BJ (cell line): ENCODE measurements at places on chromosomes 2 and 18.

DNA sequence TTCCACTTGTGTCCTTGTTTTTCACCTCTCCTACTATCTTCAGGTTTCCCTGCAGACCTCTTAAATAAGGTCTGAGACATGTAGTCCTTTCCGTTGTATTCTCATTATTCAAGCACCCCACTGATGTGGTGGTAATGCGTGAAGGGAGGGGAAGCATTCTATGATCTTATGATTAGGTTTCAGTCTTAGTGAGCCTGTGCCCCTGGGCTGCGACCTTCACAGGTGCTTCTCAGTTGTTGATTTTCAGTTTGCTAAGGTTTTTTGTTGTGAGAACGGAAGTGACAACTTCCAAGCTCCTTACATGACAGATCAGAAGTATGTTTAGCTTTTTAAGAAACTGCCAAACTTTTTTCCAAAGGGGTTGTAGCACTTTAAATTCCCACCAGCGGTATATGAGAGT is 41.3 kb downstream of the VPS54 start:
- DNase-seq, result no peak

DNA sequence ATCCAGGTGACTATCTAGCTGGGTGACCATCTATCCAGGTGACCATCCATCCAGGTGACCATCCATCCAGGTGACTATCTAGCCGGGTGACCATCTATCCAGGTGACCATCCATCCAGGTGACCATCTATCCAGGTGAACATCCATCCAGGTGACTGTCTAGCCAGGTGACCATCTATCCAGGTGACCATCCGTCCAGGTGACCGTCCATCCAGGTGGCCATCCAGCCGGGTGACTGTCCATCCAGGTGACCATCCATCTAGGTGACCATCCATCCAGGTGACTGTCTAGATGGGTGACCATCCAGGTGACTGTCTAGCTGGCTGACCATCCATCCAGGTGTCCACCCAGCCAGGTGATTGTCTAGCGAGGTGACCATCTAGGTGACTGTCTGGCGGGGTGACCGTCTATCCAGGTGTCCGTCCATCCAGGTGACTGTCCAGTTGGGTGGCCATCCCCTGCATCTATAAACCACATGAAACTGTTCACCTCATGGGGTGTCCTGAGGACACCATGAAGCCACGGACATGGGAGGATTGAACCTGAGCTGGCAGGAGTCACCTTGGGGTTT is 305.3 kb downstream of the NDUFA10 start:
- DNase-seq, result no peak

DNA sequence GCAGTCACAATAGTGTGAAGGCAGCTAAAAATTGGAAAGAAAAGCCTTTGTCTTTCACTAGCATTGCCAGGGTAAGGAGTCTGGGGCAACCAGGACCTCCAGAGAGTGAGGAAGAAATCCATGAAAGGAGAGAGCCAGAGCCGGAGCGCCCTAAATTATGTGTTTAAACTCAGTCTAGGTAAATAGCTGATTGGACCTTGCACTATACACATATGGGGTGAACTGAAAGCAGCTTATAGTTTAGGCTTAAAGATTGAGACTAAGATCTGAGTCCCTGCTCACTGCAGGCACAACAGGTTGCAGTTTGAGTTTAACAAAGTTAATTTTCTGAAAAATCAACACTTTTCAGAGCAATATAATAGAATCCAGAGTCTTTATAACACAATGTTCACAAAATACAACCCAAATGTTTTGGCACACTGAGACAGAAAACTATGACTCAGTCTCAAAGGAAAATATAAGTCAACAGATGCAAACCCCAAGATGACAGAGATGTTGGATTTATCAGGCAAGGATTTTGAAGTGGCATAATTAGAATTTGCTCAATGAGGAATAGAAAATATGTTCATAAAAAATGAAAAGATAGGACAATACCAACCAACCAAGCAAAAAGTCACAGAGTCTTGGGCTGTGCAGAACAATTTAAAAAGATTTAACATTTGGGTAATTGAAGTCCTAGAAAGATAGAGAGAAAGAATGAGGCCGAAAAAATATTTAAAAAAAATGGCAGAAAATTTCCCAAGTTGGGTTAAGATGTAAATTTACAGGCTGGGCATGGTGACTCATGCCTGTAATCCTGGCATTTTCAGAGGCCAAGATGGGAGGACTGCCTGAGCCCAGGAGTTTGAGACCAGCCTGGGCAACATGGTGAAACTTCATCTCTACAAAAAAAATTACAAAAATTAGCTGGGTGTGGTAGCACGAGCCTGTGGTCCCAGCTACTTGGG is 39.6 kb downstream of the DOK1 start:
- no peak for DNase-seq

DNA sequence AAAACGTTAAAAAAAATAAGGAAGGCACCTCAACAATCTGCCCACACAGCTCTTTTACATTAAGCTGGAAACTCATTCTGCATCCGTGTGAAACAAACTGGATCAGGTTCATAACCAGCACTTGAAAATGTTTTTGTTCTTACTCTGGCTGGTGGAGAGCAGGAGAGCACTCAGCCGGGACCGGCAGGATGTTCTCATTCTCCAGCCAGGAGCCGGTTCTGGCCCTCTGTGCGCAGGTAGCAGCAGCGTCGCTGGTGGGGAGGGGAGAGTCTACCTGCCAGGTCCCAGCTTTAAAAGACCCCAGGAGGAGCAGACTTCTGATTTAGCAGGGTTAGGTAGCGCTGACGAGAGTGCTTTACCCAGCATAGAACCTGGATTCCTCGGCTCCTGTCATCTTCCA is 834.9 kb upstream of the SALL3 start:
- DNase-seq, result no peak

GRCh38 chr2:214436470-214436869 is 25.6 kb downstream of the VWC2L start:
- no peak for DNase-seq

GRCh38 chr2:240789051-240789453 is 31.0 kb downstream of the KIF1A start:
- DNase-seq, result no peak

- no peak for DNase-seq
These were observed 205 bp downstream of the TET3 start for GRCh38 chr2:73984922-73985307.

DNA sequence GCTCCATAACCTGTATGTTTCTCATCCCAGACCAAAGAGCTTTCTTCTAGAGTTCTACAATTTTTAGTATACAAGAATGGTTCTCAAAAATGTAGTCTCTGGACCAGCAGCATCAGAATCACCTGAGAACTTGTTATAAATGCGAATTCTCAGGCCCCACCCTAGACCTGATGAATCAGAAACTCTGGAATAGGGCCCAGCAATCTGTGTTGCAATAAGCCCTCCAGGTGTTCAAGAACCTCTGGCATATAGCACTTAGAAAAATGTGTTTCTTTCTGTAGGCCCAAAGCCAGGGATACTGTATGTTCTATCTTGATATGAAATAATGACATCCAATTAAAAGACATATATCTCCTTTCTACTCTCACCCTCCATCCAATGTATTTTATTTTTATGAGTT is 10.4 kb downstream of the PAIP2B start:
- no peak for DNase-seq

- no peak for DNase-seq
These were observed 3.6 kb upstream of the CAPG start for GRCh38 chr2:85413592-85414420.

GRCh38 chr2:216888887-216889622 is 29.2 kb upstream of the TNP1 start:
- no peak for DNase-seq

DNA sequence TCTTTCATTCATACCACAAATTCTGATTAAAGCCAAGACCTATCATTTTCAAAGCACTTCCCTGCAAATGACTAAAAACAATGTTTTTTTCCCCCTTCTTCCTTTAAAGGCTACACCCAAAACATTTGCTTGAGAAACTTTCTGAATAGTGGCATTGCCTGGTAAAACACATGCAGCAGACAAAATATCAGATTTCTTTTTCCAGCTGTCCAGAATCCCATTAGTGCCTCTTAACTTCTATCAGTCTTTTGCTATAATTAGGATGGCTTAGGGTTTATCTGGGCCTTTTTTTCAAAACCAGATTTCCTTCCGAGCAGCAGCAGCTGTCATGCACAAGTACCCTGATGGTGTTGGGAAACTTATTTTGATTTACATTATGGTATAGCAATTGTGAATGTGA is 50.6 kb downstream of the ALPK2 start:
- no peak for DNase-seq

GRCh38 chr2:20972110-20972509 is 71.8 kb downstream of the APOB start:
- DNase-seq, result no peak

DNA sequence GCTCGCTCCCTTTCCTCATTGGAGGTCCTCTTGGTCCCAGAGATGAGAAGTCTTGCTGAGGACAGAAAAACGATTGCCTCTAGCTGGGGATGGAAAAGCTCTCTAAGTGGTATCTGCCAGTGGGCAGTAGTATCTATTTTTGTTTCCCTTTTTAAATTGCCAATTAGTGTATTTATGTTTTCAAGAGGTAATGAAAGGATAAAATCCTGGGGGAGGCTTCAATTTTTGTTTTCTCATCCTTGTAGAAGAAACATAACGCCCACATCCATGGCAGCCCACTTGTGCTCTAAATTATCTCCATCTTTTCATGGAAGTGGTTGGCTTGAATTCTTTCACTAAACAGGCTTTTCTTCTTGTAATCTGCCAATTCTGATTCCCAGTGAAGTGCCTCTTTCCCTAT is 14.3 kb downstream of the ANKRD29 start:
- DNase-seq, result no peak

- DNase-seq, result no peak
These were observed 33.6 kb upstream of the ATP6V1B1 start for GRCh38 chr2:70902067-70902442.

- no peak for DNase-seq
These were observed 570.5 kb upstream of the SOX11 start for GRCh38 chr2:5121642-5122041.
